Omental fat pad (tissue), 4 donors: ENCODE measurements at places on chromosomes 11 and 22.

GRCh38 chr11:79400206-79400605 lies 40.6 kb downstream of the TENM4 start:
- no peak for DNase-seq

DNA sequence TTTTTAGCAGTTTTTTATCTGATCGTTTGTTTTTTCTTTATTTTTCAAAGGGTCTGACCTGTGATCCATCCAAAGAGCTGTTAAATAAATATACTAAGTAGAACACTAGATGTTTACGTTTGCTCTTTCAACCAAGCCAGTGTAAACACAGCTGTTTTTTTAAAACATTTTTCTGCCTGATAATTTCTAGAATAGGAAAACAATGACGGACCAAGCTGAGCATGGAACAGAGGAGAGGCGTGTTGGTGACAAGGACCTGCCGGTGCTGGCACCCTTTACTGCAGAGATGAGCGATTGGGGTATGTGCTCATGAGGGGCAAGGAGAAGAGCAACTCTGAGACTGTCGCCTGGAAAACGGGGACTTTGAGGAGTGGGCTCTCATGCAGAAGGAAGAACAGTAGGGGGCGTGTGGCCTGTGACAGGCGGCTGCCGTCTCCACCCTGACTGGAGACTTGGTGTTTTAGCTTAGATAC lies 28.6 kb upstream of the PANX2 start:
- no peak for DNase-seq

GRCh38 chr22:46278656-46279645 lies 11.1 kb downstream of the TTC38 start:
- DNase-seq, result no peak

DNA sequence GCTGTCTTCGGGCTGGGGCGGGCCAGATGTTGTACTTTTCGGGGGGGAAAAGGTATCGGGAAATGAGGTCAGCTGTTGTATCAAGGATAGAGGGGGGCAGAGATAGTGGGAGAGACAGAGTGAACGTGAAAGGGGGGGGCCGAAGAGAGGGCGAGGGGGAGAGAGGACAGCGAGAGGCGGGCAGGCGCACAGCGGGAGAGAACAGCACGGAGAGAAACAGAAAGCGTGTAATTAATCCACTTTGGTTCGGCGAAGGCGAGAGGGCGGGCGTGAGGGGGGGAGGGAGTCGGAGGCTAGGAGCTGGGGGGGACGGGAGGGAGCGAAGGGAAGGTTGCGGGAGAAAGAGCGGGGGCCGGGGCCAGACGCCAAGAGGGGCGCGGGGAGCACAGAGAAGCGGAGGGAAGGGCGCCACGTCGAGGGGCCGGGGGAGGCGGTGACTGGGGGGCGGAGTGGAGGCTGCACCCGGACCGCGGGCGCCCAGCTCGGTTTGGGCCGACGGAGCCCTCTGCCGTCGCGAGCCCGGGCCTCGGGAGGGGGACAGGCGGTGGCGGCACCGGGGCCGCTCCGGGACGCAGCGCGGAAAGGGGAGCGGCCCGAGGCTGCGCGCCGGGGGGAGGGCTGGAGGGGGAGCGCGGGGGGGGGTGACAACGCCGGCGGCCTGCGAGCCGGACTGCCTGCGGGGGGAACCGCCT lies 612 bp downstream of the IGF2 start:
- DNase-seq, result no peak

DNA sequence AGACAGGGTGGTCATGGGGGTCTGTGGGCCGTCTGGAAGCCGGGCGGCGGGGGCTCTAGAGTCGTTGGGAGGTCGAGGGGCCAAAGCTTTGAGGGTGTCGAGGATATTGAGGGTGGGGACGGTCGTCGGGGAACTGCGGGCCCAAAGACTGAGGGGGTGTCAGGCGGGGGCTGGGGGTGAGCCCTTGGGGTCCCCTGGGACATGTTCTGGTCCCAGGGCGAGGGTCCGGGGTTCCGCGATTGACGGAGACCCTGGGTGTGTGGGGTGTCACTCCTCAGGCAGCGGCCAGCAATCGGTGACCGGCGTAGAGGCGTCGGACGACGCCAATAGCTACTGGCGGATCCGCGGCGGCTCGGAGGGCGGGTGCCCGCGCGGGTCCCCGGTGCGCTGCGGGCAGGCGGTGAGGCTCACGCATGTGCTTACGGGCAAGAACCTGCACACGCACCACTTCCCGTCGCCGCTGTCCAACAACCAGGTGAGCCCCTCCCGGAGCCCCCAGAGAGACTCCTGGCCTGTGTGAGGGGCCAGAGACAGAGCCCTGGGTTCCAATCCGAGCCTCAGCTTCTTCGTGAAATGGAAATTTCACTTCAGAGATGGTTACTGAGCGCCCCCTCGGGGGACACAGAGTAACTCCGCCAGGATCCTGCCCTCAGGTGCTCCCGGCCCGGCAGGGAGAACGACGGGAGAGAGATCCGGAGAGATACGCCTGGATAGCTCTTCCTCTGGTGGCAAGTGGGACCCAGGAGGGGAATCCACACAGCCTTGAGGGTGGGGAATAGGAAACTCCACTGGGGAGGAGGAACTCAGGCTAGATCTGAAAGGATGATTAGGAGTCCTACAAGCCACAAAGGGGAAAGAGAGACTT lies 714 bp downstream of the SDF2L1 start:
- DNase-seq, result no peak
